Naive thymus-derived CD4-positive, alpha-beta T cell (primary cell): ENCODE measurements at places on chromosomes 5 and 9.

GRCh38 chr5:152144556-152144955 lies 219.9 kb upstream of the GLRA1 start:
- DNase-seq, result no peak

DNA sequence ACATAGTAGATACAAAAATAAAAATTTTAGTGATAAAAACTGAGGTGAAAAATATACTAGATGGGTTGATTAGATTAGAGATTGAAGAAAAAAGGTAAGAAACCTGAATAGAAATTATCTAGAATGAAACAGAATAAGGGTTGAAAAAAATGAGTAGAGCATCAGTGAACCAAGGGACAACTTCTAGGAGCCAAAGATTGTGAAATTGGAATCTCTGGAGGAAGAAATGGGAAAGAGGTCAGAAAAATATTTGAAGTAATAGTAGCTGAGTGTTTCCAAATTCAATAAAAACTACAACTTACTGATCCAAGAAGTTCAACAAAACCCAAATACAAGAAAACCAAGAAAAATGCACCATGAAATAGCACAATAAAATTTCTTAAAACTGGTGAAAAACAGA lies 116.6 kb upstream of the STARD4 start:
- DNase-seq, result no peak

GRCh38 chr5:5420251-5420650 lies 2.2 kb upstream of the ICE1 start:
- no peak for DNase-seq

GRCh38 chr5:137902408-137903133 lies 13.3 kb downstream of the PKD2L2 start:
- DNase-seq, result no peak
